DMS 273 treated with DMSO at 0.1 percent for 48 hours (cell line): ENCODE measurements at places on chromosomes 4 and X.
A peak's percentile ranks its signal among the peaks of the same experiment; 100 is the strongest.

- peak; percentile 4 for DNase-seq
Observed at GRCh38 chr4:177016541-177017141, 223.9 kb upstream of the VEGFC start.

- DNase-seq: no peak
Observed at GRCh38 chr4:85938062-85938461, 421.8 kb downstream of the MAPK10 start.

GRCh38 chrX:153701706-153702105, 14.0 kb downstream of the SLC6A8 start:
- no peak for DNase-seq

DNA sequence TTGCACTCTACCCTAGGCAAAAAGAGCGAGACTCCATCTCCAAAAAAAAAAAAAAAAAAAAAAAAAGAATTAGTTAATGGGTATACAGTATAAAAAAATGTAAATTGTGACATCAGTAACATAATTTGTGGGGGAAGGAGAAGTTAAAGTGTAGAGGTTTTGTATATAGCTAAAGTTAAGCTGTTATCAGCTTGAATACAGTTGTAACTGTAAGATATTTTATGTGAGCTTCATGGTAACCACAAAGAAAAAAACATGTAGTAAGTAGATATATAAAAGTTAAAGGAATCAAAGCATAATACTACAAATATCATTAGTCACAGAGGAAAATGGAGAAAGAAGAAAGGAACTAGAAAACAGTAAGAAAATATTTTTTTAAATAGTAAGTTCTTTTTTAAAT, 53.2 kb upstream of the EPGN start:
- DNase-seq: no peak

DNA sequence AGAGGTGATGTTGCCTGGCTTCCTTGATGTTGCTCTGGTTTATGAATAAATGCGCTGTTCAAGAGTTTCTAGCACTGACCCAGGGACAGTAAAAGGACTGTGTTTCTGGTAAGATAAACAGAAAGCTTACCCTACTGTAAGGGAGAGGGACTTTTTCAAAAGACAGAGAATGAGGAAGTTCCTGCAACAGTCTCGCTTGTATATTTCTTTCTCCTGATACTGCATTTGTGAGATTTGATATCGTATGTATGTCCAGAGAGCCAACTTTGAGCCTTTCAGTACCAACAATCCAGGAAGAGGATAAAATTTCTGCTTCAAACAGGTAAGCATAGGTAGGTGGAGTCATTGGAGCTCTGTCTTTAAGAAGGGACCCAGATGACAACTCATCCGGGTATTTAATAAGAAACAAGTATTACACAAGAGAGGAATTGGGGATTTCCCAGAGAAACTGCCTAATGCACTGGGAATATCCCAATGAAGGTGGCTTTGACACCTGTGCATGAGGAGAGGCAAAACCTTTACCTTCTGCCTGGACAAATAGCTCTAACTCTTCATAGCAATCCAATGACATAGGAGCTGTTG, 773 bp downstream of the DAPP1 start:
- no peak for DNase-seq

GRCh38 chrX:2692221-2693112, 1.4 kb downstream of the CD99 start:
- DNase-seq: no peak

DNA sequence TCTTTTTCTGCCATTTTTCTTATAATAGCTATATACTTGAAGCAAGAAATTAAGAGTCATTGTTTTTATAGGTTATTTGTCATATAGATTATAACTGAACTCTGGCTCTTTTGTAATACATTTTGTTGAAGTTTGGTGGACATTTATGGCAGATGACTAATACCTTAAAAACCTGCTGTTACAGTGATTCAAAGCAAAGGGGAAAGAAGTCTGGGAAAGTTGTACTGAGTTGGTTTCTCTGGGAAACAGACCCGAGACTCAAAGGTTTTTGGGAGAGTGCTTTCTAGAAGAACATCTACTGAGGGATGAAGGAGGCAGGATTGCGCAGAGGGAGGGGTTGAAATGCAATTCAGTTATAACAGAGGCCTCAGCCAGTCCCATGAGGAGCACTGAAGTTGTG, 35.9 kb downstream of the NAP1L5 start:
- no peak for DNase-seq

DNA sequence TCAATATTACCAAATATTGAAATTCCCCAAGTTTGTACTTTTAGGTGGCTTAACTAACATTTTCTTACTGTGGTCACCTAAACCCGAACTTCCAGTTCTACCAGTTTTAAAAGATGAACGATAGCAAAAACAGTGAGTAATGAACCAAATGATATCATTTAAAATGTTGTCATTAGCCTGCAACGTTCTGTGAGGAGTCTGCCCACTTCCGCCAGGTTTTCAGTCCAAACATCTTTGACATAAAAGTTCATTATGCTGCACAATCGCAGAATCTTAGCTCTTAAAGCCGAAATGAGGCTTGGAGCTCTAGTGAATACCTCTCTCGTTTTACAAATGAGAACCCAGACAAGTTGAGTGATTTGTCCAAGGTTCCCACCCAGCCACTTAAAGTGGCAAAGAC, 762 bp downstream of the PIGA start:
- DNase-seq: no peak

DNA sequence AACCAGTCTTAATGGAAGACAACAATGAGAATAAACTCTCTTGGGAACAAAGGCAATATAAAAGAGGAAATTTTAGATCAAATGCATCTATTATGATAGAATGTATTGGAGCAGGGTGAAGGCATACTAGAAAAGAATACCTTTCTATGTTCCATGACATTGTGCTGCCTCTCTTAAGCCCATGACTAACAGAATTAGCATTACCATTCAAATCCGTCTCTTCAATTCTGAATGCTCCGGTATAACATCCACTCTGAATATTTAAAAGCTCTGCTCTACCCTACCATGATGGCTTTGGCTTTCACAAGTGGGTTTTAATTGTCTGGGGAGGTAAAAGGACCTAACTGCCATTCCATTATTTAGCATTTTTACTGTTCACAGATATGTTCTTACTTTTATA, 1878.4 kb downstream of the ARAP2 start:
- DNase-seq: no peak

DNA sequence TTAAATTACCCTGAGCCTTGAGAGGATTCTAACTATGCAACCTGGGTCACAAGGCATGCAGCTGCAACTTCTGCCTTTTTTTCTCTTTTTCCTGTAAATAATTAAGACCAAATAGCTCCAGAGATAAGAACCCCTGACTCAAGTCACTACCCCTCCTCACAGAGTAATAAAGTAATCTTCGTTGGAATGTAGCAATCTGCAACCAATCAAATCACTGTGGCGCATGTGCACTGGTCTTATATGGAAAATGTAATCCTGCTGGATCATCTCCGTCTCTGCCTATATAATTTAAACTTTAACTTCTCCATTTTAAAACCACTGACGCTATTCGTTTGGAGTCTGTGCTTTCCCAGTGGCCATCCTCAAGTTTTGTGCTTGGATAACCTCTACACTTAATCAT, 6.1 kb upstream of the EFHC2 start:
- no peak for DNase-seq

DNA sequence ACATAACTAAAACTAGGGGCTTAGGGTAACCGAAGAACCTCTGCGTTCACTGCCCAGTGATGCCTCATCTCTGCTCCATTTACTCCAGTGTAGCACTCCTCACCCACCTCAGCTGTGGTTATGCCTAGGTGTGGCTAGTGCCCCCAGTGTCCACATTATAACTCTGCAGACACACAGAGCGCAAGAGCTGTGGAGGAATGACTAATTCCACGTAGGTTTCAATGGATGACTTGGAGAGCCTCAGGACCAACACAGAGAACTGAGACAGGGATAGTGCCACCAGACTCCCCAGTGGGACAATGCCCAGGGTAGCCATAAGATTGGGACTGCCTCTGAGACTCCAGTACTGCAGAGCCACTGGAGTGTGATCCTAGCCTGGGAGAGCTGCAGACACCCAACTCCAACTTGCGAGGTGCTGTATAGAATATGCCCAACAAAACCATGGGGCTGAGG, 542.4 kb upstream of the DIPK2B start:
- no peak for DNase-seq

GRCh38 chrX:50812995-50813842, 775 bp downstream of the SHROOM4 start:
- no peak for DNase-seq

- DNase-seq: no peak
Observed at GRCh38 chrX:8403988-8404387, 60.6 kb upstream of the VCX3B start.

- DNase-seq: no peak
Observed at GRCh38 chr4:80852061-80852460, 178.4 kb upstream of the BMP3 start.

DNA sequence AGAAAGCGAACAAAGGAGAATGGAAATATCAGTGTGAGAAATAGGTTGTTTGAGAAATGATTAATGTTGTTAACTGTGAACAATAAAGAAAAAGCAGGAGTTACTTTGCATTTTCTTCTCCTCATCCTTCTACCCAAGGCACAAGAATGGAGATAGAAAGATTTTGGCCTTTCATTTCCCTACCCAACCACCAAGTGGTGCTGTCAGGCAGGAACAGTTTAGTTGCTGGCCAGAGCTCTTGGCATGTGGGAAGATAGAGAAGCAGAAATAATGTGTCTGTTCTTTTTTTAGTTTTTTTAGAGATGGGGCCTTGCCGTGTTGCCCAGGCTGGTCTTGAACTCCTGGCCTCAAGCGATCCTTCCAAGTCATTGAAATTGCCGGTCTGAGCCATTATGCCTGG, 12.8 kb downstream of the HOPX start:
- DNase-seq: no peak

GRCh38 chrX:20542072-20542471, 275.4 kb upstream of the RPS6KA3 start:
- DNase-seq: no peak
